ENCODE measurements at places on chromosomes 11 and 22. TPM values are rescaled to one million over a fixed set of nuclear protein-coding genes. Genes with fewer than 3 reads are reported as not detected.

OR51G2 gene
- total RNA-seq = not detected

DNA sequence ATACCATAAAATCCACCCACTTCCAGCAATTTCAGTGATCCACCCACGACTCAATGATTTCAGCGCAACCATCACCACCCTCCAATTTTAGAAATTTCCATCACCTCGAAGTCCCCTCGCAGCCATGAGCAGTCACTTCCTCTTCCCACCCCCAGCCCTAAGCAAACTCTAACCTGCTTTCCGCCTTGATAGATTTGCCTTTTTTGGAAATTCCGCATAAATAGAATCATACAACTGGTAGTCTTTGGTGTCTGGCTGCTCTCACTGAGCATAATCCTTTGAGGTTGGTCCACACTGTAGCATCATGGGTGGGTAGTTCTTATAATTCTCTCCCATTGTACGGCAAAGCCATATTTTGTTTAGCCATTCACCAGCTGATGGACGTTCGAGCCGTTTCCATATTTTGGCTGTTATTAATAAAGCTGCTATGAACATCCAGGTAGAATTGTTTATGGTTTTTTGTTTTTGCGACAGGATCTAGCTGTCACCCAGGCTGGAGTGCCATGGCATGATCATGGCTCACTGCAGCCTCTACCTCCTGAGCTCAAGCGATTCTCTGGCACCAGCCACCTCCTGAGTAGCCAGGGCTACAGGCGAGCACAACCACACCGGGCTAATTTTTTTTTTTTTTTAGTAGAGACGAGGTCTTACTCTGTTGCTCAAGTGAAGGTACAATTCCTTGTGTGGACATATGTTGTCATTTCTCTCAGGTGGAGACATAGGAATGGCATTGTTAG lies 16.0 kb downstream of the PIM3 start:
- H3K4me1 ChIP-seq = peaks cover under 1% of the 10 kb centered on the region
- no peaks in the 10 kb centered on the region for H3K36me3 ChIP-seq
- DNase-seq = no peak
- no peak overlapping the region for H3K27ac ChIP-seq

DNA sequence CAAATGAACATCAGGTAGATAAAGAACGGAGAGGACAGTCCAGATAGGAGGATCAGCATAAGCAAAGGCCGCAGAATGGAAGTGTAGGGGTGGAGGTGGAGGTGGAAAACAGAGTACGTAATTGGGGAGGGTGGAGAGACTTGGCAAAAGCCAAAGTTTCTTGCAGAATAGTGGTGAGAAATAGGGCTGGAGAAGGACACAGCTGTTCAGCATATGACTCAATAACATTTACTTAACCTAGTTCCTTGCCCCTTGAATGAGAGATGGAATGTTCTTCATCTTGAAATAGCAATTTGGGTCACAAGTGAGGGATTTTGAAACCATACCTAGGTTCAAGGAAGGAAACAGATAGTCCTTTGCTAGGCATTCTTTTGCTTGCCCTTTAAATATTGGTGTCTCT lies 235.9 kb upstream of the ARHGAP20 start:
- DNase-seq = no peak
- no peak overlapping the region for H3K27ac ChIP-seq
- H3K4me3 ChIP-seq = no peak overlapping the region
- H3K27me3 ChIP-seq = no peaks in the 10 kb centered on the region
- H3K36me3 ChIP-seq = no peaks in the 10 kb centered on the region

GRCh38 chr22:48581796-48582469 lies 1245.7 kb downstream of the BRD1 start:
- no peaks in the 10 kb centered on the region for H3K27me3 ChIP-seq
- no peak overlapping the region for H3K4me3 ChIP-seq
- H3K4me1 ChIP-seq = no peaks in the 10 kb centered on the region

- no peak overlapping the region for H3K27ac ChIP-seq
- no peaks in the 10 kb centered on the region for H3K4me1 ChIP-seq
- no peaks in the 10 kb centered on the region for H3K36me3 ChIP-seq
- no peak for DNase-seq
Measured at GRCh38 chr11:127506647-127507046, 506.1 kb upstream of the KIRREL3 start.

DDI1 gene
- not detected for total RNA-seq

OOSP3 gene
- total RNA-seq = not detected

DNA sequence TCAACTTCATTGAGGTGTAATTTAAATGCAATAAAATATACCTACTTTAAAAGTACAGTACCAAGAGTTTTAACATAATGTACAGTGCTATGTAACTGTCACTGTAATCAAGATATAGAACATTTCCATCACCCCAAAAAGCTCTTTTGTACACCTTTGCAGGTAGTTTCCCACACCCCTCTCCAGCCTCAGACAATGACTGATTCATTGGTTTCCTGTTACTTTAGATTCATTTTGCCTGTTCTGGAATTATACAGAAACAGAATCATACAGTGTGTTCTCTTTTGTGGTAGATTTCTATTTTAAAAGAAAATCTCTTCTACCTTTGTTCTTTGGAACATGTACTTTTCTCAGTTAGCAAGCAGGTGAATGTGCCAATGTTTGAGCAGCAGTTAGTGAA lies 38.2 kb downstream of the SHISA8 start:
- H3K36me3 ChIP-seq = peaks cover 3% of the 10 kb centered on the region
- no peaks in the 10 kb centered on the region for H3K4me1 ChIP-seq
- DNase-seq = no peak
- H3K27ac ChIP-seq = no peak overlapping the region
- no peaks in the 10 kb centered on the region for H3K27me3 ChIP-seq

DNA sequence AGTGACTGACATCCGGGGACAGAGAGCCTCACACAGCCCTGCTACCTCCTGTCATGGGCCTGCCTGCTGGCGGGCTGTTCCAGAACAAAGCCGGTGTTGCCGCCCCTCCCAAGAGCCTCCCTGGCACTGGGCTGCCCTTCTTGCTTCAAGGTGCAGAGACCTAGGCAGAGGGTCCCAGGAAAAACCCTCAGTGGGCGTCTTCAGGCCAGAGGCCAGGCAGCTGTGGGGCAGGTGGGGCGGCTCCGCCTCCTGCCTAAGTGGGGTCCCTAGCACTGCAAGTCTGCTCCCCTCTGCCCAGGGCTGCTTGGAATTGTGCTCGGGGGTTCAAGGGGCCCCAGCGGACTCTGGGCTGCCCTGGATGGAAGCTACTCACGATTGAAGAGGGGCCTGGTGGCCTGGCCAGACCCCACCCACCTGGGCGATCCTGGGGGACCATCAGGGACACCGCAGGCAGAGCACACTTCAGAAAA lies 20.4 kb upstream of the GNB1L start:
- no peaks in the 10 kb centered on the region for H3K36me3 ChIP-seq
- no peak overlapping the region for H3K4me3 ChIP-seq
- no peak for DNase-seq
- H3K27me3 ChIP-seq = no peaks in the 10 kb centered on the region

DNA sequence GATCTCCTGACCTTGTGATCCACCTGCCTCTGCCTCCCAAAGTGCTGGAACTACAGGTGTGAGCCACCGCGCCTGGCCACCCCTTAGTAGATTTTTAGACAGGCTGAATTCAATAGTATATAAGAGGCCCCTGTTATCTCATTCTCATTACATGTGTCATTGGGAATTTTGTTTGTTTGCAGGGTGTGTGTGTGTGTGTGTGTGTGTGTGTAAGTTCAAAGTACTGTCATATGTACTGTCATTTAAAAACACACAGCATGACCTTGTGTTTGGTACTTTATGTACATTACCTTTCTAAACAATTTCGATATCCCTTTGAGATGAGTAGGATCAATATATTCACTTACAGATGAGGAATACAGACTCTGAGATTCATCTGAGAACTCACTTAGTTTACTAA lies 118.7 kb upstream of the TTC12 start:
- DNase-seq = no peak
- no peaks in the 10 kb centered on the region for H3K27me3 ChIP-seq
- no peaks in the 10 kb centered on the region for H3K36me3 ChIP-seq
- peaks cover 27% of the 10 kb centered on the region for H3K4me1 ChIP-seq
- no peak overlapping the region for H3K4me3 ChIP-seq

DNA sequence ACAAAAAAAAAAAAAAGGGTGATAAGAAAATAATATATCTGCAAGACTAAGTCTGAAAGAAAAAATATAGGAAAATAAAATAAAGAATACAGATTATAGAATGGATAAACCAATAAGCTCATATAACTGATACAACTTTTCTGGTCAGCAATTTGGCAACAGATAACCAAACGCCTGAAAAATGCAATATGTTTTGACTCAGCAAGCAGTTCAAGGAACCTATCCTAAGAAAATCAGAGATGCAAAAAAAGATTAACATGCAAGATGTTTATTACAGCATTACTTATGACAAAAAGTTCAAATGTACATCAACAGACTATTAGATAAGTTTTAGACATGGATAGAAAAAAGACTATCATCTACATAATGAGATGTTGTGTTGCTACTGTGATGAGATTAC lies 27.1 kb upstream of the GAB2 start:
- no peak overlapping the region for H3K27ac ChIP-seq
- H3K4me3 ChIP-seq = no peak overlapping the region
- DNase-seq = no peak
- no peaks in the 10 kb centered on the region for H3K27me3 ChIP-seq

DNA sequence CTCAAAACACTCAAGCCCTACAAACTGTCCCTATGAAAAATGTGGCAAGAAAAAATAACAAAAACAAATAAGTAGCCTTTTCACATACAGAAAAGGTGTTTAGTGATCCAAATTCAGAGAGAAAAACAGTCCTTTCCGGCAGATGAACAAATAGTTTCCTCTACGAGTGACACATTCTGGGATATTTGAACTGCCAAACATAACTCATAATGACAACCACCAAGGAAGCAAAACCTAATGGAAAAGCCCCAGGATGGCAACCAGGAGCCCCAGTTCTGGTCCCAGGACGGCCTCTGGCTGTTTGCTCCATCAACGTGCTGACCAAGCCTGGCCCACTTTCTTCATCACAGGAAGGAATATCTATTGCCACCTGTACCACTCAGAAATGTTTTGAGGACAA lies 6.0 kb downstream of the PACSIN2 start:
- no peak for DNase-seq
- H3K4me3 ChIP-seq = no peak overlapping the region
- no peak overlapping the region for H3K27ac ChIP-seq
- no peaks in the 10 kb centered on the region for H3K27me3 ChIP-seq
- no peaks in the 10 kb centered on the region for H3K36me3 ChIP-seq

DNA sequence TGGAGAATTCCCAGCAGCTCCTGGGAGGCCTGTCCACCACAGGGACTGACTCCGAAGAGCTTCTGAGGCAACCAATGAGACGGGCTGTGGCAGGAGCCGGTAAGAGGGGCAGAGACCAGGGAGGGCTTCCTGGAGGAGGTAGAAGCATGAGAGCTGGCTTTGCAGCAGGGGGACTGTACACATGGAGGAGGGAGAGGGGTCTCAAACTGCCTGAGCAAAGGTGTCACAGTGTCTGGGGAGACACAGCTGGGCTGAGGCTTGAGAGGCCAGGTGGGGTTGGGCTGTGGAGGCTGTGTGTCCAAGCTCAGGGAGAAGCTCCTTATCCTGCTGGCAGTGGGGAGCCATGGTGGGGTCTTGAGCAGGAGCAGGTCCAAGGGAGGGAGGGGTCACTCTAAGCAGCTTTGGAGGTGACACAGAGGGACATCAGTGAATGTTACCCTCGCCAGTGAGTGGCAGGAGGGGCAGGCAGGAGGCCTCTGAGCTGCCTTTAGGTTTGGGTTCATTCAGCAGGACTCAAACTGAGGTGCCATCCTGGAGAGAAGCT lies 4.6 kb upstream of the RHOD start:
- H3K27me3 ChIP-seq = no peaks in the 10 kb centered on the region
- no peak for DNase-seq
- H3K4me1 ChIP-seq = peaks cover 4% of the 10 kb centered on the region
- no peak overlapping the region for H3K4me3 ChIP-seq

DNA sequence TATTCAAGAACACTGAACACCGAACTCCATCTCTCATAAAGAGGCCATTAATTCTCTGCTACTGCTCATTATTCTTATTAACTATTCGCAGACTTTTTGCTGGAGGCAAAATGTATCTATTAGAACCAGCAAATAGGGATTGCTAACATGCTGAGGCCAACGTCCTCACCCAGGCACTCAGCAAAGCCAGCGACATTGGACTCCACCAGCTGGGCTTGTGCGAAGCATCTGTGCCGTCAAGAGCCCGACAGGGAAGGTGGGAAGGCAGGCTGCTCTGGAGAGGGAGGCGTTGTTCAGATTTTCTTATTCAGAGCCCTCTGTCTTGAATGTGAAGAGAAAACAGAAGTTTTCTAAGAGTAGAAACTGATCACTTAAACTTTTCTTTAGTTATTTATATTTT lies 615.6 kb upstream of the KIRREL3 start:
- no peak overlapping the region for H3K4me3 ChIP-seq
- H3K4me1 ChIP-seq = no peaks in the 10 kb centered on the region
- no peaks in the 10 kb centered on the region for H3K36me3 ChIP-seq
- no peak overlapping the region for H3K27ac ChIP-seq
- DNase-seq = no peak
- H3K27me3 ChIP-seq = no peaks in the 10 kb centered on the region

CABP7 gene
- total RNA-seq = not detected

- no peak overlapping the region for H3K27ac ChIP-seq
- no peak for DNase-seq
- no peaks in the 10 kb centered on the region for H3K27me3 ChIP-seq
- no peaks in the 10 kb centered on the region for H3K4me1 ChIP-seq
- H3K4me3 ChIP-seq = no peak overlapping the region
- H3K36me3 ChIP-seq = no peaks in the 10 kb centered on the region
Measured at GRCh38 chr11:132056689-132057088, 686.3 kb downstream of the NTM start.

DNA sequence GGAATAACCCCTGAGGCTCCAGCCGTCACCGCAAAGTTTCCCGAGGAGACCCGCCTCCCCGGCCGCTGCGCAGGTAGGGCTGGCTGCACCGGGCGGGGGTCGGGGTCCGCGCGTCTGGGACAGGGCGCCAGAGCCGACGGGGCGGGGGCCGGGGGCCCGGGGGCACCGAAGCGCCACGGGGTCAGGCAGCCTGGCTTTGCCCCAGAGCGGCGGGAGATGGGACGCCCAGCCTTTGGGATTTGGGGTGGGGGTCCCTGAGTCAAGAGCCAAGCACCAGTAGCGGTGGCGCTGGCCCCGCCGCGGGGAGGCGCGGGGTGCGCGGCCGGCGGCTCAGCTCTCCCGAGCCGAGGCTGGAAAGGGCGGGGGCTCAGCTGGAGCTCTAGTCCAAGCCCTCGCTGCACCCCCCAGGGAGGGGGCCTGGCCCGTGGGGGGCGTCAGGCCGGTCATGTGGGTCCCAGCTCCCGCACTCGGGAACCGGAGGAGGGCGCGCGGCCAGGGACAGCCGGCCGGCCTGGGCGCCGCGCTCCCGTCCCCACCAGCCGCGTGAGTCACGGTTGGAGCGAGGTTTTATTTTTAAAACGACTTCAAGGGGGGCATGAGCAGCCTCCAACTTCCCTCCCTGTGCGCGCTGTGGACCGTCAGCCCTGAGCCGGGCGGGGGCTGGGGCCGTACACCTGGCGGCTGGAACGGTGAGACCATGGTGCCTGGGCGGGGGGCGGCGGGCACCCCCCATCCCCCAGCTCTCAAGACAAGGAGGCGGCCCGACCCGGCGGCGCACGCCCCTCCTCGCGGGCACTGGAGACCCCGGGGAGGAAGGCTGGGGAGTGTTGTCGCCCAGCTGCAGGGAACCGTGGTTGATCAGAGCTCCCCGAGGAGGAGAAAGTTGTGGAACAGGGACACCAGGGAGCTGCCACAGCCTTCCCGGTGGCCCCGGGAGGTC lies 626 bp downstream of the FLRT1 start:
- no peaks in the 10 kb centered on the region for H3K27me3 ChIP-seq
- H3K4me3 ChIP-seq = peak overlapping the region; percentile 40
- H3K27ac ChIP-seq = no peak overlapping the region

All from ovary (tissue), 10 donors.